NCI-H1436 (cell line): ENCODE measurements at places on chromosomes 13 and 19.
A peak's percentile ranks its signal among the peaks of the same experiment; 100 is the strongest.

DNA sequence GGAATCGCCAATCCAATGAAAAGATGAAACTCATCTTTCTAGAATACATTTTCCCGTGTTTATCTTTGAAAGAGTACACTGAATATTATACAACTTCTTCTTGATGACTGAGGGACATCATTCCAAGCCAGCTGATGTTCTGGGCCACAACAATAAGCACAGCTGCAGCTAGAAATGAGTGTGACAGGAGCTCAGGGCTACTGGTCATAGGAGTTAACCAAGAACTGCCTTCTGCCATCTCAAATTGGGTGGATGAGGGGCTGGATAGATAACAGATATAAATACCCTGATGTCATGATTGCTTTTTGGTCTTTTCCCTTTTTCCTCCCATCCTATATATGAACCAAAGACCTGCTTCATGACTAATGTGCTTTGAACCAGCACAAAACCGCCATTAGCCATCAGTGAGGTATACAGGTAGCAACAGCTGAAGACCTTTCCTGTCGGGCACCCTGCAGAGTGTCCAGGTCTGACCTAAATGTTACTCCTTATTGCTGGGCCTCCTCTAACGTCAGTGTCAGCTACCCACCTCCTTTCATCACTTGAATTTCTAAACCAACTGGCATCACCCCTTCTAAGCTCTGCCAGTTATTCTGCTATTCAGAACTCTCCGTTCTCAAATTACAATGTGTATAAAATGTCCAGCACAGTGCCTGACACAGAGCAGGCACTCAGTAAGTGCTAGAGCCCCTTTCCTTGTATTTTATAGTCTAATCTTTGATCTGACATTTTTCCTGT lies 178.2 kb downstream of the ENOX1 start:
- no peak for DNase-seq

DNA sequence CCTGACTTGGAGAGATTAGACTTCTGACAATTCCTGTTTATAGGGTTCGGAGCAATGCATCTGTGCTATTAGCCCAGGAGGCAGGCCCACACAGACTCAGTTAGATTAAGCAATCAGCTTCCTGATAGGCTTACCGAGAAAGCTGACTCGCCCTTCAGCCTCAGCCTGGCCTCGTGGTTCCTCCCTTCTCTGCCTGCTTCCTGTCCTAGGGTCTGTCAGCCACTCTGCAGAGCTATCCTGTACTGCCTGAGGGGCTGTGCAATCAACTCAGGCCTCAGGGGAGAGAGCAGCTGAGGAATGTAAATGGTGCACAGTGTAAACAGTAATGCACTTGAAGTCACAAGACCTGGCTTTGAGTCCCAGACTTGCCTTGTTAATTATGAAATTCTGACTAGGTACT lies 30.7 kb downstream of the HTR2A start:
- DNase-seq = peak; percentile 30

- no peak for DNase-seq
These were observed 22.8 kb upstream of the ABCC4 start for GRCh38 chr13:95323930-95324662.

DNA sequence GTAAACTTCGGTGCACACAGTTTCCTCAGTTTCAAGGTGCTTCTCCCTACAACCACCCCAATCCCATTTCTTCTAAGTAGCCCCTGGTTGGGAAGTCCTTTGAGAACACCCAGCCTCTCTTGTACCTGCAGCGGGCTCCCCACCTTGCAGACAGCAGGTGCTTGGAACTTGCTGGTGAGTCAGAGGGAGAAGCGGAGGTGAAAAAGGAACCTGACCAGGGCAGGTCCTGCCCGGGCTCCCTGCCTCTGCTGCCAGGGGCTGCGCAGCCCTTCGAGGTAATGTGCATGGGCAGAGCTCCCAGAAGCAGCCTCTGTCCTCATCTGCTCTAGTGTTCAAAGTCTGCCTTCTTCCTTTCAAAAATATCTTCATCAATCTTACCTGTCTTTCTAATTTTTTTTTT lies 274.0 kb upstream of the SOX1 start:
- no peak for DNase-seq

GRCh38 chr19:41714598-41714997 lies 6.2 kb downstream of the CEACAM5 start:
- DNase-seq = no peak

GRCh38 chr19:50957587-50957986 lies 4.7 kb upstream of the KLK5 start:
- no peak for DNase-seq

DNA sequence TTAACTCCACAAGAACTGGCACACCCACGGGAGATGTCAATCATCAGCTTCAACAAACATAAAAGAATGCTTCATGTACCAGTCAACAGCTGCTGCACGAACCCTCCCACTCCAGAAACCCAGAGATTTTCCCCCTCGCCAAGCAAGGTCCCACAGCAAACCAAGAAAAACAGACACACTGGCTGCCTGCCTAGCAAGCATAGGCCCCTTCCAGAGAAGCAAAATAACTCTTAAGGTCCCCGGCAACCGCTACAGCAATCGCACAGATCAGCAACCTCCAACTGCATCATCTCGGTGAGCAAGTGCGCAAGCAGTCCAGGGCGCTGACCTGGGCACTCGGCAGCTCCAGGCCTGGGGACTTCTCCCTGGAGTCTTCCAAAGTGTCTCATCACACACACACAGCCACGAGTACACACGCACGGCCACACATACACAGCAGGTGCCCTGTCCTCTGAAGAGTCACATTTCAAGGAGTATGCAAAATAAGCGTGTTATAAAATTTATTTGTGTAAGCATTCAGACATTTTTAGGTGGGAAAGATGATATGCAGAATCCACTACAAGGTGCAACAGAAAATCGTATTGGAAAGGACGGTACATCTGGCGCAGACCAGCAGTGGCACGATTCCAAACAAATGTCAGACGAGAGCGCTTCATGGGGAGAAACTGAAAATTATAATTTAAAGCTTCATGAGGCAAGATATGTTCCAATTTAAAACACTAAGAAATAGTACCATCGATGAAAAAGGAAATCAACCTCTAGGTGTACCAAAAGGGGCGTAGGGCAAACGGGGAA lies 125.0 kb downstream of the STK24 start:
- no peak for DNase-seq

GRCh38 chr19:14470031-14470876 lies 4.9 kb downstream of the PTGER1 start:
- no peak for DNase-seq

GRCh38 chr13:44072536-44072935 lies 192.8 kb downstream of the LACC1 start:
- no peak for DNase-seq

- DNase-seq = no peak
These were observed 35.3 kb upstream of the RFC3 start for GRCh38 chr13:33782631-33783030.
